ENCODE measurements at places on chromosomes 12 and 14.

DNA sequence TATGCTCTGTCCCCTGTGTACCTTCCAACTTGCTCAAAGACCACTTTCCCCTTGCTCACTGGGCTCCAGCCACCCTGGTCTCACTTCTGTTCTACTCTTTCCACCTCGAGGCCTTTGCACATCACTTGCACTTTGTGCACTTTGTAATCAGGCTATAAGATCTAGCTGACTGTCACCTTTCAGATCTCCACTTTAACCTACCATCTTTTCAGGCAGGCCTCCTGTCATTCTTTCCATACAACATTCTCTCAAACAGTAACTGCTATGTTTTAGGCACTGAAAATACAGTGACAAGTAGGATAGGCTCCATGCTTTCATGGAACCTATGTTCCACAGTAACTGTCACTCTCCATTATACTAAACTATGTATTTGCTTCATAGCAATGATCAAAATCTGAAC is 14.0 kb downstream of the CPM start:
- DNase-seq: no peak

GRCh38 chr14:80304125-80304766 is 92.9 kb upstream of the DIO2 start:
- DNase-seq: peak; percentile 9

- no peak for DNase-seq
These were observed 80.1 kb downstream of the SSPN start for GRCh38 chr12:26275313-26276131.

DNA sequence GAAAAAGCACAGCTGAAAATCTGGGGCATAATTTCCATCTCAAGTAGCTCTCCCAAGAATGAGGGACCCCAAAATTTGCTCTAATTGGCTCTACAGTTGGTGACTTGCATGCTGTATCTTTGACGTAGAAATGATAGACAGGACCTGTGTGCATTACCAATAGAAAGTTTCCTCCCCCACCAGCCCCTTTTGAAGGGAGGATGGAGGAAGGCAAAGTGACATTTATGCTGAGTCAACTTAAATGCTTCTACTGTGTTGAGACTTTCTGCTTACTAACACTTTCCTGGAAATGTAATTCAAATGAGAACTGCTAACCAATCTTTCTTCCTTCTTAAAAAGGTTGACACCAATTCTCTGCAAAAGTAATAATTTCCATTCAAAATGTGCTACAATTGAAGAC is 31.9 kb downstream of the TSPAN8 start:
- no peak for DNase-seq

DNA sequence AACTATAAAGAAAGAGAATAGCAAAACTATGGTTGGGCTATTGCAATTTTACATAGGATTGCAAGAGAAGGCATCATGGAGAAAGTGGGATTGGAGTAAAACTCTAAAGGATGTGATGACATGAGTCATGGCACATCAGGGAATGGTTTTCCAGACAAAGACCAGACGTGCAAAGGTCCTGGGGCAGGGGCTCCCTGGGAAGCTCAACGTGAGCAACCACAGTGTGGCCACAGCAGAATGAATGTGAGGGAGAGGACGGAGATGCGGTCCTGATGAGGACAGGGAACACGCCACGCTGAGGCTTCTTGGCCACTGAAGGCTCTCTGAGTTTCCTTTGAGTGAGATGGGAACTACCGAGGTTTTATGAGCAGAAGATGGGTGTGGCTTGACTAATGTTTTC is 38.2 kb downstream of the FZD10 start:
- no peak for DNase-seq

All from mammary epithelial cell (primary cell).